ENCODE measurements at places on chromosomes 11 and 22.

GRCh38 chr11:120153221-120153620, 15.3 kb upstream of the TRIM29 start:
- no peak for DNase-seq

DNA sequence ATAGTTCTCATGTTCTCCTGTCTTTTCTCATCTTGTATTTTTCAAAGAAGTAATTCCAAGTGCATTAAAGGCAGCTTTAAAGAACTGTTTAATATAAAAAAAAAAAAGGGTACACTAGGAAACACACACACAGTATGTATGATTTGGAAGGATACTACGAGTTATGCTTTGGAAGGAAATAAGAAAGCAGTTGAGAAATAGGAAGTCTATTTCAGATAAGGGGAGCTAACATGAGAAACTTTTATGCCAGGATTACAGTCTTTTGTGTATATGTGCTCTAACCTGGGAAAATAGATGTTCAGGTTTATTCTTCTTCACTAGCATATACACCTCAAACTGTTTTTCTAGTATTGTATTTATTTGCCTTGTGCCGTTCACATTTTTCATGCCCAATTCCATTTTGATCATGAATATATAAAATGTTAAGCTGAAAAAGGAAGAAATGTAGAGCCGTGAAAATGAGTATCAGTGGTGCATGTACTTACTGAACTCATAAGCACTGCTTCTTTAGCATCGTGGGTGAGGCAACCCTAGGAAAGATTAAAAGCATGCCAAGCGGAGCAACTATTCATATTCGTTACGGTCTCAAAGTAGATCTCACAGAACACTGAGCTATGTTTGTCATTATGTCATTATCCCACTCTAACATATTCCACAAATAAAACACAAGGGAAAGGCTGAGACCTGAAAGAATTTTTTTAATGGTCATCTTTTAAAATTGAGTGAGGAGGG, 59.6 kb downstream of the GUCY1A2 start:
- DNase-seq = no peak

DNA sequence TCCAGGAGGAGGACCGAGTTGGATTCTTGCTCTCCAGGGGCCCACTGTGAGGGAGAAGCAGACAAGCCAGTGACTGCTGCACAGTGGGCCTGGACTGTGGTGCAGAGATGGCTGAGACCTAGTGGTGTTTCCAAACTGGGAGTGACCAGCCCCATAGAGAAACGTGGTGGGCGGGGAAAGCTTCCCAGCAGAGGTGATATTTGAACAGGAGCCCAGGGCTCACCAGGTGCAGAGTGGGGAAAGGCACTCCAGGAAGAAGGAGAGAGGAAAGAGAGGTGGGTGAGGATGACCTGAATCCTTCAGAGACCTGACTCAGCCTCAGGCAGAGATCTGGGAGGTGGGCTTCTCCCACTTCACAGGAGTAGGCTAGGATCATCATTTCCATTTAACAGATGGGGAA, 52.1 kb upstream of the RASD2 start:
- no peak for DNase-seq

DNA sequence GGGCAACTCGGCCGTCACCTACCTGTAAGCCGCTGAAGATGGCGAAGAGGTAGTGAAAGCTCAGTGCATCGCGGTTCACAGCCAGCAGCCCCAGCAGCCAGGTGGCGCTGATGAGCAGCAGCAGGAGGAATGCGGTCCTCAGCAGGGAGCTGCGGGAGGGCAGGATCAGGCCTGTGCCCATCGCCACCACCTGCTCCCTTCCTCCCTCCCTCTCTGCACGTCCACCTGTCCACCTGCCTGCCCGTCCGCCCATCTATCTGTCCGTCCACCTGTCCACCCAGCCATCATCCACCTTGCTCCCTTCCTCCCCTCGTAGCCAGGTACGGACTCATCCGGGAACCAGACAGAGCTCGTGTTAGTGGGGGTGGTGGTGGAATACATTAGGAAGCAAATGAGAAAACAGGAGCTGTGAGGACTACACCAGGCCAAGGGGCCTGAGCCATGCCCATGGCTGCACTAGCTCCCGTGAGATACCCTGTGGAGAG, 32.2 kb downstream of the TRMU start:
- DNase-seq = peak; percentile 77
